ENCODE measurements at places on chromosomes 3 and 15.

- no peak for ATAC-seq
Measured at GRCh38 chr3:167787440-167787839, 51.9 kb downstream of the SERPINI1 start.

GRCh38 chr3:186532598-186533072 is 11.5 kb downstream of the CRYGS start:
- ATAC-seq, result no peak

DNA sequence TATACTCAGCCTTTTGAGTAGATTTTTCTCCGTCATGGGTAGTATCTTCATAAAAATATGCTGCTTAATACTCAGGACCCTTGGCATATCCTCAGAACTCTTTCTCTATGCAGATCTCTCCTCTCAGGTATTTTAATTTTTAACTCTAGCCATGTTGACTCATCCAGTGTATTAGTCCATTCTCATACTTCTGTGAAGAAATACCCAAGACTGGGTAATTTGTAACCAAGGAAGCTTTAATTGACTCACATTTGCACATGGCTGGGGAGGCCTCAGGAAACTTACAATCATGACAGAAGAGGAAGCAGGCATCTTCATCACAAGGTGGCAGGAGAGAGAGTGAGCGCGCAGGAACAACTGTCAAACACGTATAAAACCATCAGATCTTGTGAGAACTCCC is 129.3 kb upstream of the CD96 start:
- no peak for ATAC-seq

- peak; percentile 24 for ATAC-seq
Measured at GRCh38 chr15:59532770-59533379, 78.7 kb upstream of the GCNT3 start.

DNA sequence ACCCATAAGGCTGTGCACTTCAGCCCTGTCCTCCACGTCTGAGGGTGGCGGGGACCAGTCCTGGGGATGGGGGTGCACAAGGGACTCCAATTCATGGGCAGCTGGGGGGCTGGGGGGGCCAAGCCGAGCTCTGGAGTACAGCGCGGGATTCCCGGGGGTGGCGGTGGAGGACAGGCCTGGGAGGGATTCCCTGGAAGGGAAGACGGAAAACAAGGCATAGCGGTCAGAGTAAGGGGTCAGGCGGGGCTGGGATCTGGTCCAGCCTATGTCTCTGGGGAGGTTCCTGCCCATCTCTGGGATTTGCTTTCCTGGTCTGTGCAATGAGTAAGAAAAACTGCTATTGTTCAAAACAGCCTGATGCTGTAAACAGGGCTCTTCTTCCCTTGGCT is 8.1 kb upstream of the IGDCC3 start:
- no peak for ATAC-seq

DNA sequence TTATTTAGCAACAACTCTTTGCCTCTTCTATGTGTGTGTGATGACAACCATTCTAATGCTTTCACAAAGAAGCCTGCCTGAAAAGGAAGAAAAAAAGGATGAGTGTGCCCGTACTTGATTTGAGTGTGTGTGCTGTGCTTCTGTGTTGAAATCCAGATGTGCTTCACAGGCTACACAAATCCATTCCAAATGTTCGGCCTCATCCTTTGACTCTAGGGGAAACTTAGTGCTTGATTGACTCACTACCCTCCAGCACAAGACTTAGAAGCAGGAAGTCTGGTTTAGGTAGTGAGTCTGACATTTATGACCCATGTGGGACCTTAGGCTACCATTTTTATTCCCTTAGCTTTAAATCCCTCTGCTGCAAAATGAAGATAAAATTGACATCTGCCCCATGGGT is 108.8 kb upstream of the PLAAT1 start:
- ATAC-seq, result no peak

DNA sequence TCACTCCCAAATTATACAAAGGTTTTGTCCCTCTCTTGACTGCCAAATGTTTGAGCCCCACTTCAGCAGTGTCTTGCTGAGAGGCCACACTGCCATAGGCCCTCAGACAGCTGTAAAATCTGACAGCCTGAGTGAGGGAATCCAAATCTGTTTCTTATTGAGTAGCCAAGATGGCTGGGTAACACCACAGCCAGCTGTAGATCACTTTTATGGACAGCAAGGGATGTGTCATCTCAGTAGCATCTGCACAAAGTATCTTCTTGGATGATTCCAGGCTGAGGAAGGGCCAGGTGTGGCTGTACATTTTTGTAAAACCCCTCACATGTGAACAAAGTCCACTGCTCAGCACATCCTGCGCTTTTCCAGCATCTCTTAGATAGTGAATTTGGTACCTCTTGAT is 237.0 kb upstream of the LRTM1 start:
- no peak for ATAC-seq

GRCh38 chr3:122515870-122516269 is 1.1 kb upstream of the KPNA1 start:
- ATAC-seq, result no peak

Measured in activated T-helper 17 cell treated with anti-CD3 and anti-CD28 coated beads, Interleukin-2, amount 50 U/mL, for 72 hours (primary cell).